ENCODE measurements at places on chromosomes 16 and 17.

- DNase-seq, result no peak
Measured at GRCh38 chr17:77291591-77292386, 151.0 kb downstream of the SEC14L1 start.

GRCh38 chr16:84132527-84133285, 12.3 kb downstream of the HSDL1 start:
- DNase-seq, result no peak

- DNase-seq, result peak; percentile 39
Measured at GRCh38 chr16:53224951-53225533, 170.3 kb downstream of the CHD9 start.

GRCh38 chr17:45813048-45813725, 29.1 kb downstream of the CRHR1 start:
- no peak for DNase-seq

- peak; percentile 42 for DNase-seq
Measured at GRCh38 chr16:20740007-20740883, 1.4 kb downstream of the THUMPD1 start.

DNA sequence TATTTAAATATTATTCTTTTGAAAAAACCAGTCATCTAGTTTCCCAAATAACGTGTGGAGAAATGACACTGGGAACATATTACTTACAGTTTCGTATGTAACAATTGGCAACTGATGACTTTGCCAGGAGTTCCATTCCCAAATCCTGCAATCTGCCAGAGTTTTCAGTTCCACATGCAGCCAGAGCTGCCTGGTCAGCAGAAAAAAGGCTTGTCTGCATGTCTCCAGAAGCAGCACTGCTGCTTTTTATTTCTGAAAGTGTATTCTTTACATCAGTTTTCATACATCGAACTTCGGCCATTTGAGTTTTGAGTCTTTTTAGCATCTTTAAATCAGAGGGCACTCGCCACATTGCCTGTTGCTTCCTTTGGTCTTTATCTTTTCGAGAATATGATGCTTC, 78.4 kb downstream of the TRIM37 start:
- DNase-seq, result no peak

DNA sequence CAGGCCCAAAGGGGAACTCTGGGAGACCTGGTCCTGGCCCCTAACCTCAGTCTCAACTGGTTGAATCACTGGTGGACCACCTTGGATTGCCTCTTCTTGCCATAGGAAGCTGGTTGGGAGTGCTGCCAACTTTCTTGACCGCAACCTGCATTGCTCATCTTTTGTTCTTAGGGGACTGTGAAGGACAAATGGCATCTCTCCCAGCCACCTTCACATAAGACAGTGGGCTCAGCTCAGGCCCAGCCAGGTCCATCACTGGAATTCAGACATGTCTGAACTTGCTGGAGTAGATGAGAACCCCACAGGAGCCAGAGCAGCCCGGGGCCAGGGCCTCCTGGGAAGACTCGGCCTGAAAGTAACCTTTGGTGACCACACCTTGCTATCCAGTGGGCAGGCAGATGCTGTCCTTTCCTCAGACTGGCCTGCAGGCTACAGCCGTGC, 18.8 kb downstream of the ADORA2B start:
- DNase-seq, result peak; percentile 94

- no peak for DNase-seq
Measured at GRCh38 chr16:87464691-87465300, 28.0 kb downstream of the ZCCHC14 start.

- no peak for DNase-seq
Measured at GRCh38 chr17:71164561-71164960, 956.3 kb upstream of the SOX9 start.

DNA sequence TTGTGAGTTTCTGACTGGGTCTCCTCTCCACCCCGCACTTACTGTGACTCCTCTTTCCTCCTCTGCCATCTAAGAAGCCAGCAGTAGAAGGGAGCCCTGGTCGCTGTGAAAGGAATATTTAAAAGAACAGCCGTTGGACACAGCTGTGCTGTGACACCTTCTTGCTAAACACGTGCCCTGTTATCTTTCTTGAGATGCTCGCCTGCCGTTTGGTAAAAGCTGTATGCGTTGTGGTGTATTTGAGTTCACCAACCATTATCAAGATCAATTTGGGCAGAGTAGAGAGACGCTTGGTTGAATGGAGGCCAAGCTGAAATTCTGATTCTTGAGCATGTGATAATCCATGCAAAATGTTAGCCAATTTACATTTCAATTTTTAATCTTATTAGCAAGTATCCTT, 3.8 kb downstream of the GID4 start:
- DNase-seq, result no peak

GRCh38 chr16:13351601-13352217, 450.3 kb downstream of the SHISA9 start:
- no peak for DNase-seq

DNA sequence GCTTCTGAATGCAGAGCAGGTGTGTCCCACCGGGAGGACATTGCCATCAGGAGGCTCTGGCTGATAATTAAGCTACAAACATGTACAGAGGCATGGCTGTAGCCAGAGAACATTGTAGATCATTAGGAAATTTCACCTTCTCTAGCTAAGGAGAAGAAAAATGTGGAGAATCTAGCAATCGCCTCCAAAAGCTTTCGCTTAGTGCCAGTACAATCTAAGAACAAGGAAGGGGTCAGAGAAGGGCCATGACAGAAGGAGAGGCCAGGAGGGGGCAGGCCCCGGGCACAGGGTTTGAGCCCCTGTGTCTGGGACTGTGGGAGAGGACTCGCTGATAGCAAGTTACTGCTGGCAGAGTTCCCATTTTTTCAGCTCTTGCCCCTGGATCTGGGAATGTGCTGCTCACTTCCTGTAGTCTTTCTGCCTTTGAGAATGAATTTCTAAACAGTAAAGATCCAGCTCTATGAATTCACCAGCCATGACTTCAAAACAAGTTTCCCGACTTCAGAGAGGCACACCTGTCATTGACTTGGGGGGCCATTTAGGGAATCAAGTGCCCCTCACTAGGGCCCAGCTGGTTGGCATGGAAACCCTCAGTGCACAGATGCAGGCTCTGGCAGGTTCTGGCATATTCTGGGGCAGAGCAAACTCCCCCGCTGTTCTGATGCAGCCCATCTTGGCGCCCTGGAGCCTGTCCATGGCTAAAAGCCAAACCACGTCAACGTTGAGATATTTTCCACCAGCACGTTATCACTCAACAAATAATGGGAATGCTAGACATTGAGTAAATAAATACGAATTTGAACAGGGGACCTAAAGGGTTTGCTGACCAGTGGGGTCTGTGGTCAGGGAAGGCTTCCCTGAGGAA, 59.5 kb upstream of the CACNG4 start:
- peak; percentile 56 for DNase-seq

DNA sequence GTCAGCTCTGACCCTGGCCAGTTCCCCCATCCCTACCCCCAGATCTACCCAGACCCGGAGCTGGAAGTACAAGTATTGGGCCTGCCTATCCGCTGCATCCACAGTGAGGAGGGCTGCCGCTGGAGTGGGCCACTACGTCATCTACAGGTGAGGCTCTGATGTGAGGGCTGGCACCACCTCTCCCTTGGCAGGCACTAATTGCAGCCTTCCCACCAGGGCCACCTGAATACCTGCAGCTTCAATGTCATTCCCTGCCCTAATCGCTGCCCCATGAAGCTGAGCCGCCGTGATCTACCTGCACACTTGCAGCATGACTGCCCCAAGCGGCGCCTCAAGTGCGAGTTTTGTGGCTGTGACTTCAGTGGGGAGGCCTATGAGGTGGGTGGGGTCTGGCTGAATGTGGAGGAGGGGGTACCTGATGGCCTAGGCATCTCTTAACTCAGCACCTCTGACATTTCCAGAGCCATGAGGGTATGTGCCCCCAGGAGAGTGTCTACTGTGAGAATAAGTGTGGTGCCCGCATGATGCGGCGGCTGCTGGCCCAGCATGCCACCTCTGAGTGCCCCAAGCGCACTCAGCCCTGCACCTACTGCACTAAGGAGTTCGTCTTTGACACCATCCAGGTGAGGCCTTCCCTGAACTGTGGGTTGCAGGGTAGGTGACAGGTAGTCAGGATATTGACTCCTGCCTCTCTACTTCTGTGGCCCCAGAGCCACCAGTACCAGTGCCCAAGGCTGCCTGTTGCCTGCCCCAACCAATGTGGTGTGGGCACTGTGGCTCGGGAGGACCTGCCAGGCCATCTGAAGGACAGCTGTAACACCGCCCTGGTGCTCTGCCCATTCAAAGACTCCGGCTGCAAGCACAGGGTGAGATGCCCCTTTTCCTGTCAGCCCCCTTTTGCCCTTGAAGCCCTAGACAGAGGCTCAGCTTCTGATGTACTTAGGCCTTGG, 4.3 kb downstream of the TRAF4 start:
- DNase-seq, result no peak

- DNase-seq, result no peak
Measured at GRCh38 chr16:51161440-51162195, 10.5 kb upstream of the SALL1 start.

- DNase-seq, result no peak
Measured at GRCh38 chr17:2551493-2551892, 39.8 kb upstream of the METTL16 start.

- DNase-seq, result peak; percentile 75
Measured at GRCh38 chr16:66741169-66741900, 10.1 kb downstream of the DYNC1LI2 start.

GRCh38 chr17:10380631-10381408, 8.0 kb upstream of the MYH13 start:
- DNase-seq, result no peak

- DNase-seq, result peak; percentile 47
Measured at GRCh38 chr16:2919511-2920255, 8.0 kb downstream of the FLYWCH1 start.

- DNase-seq, result no peak
Measured at GRCh38 chr16:2591476-2592240, 53.8 kb downstream of the PDPK1 start.

DNA sequence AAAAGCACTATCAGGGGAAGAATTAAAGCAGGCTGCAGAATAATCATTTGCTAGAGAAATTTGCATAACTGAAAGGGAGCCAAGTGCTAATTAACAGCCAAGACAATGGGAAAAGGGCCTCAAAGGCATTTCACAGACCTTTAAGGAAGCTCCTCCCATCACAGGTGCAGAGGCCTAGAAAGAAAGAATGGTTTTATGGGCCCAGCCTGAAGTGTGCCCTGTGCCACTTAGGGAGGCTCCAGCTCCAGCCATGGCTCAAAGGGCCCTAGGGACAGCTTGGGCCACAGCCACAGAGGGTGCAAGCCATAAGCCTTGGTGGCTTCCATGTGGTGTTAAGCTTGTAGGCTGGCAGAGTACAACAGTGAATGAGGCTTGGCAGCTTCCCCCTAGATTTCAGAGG, 50.1 kb downstream of the RNF112 start:
- no peak for DNase-seq

- no peak for DNase-seq
Measured at GRCh38 chr16:73142053-73142854, 94.3 kb upstream of the ZFHX3 start.

- DNase-seq, result peak; percentile 52
Measured at GRCh38 chr17:62966426-62967204, 580 bp downstream of the TANC2 start.

DNA sequence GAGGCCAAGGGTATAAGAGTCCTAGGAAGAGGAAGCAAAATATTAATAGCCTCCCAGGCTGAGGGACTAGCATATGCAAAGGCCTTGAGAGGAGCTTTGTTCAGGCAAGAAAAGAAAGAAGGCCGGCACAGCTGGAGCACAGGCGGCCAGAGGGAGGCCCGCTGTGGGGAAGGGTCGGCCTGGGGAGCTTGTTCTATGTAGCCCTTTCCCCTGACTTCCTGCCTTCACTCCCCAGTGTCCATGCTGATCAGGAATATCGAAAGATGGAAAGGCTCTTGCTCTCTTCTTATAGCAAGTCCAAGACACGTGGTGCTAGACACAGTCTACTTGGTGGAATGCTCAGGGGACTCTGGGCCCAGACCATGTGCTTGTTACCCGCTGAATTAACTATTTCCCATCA, 27.4 kb upstream of the HAS3 start:
- no peak for DNase-seq

DNA sequence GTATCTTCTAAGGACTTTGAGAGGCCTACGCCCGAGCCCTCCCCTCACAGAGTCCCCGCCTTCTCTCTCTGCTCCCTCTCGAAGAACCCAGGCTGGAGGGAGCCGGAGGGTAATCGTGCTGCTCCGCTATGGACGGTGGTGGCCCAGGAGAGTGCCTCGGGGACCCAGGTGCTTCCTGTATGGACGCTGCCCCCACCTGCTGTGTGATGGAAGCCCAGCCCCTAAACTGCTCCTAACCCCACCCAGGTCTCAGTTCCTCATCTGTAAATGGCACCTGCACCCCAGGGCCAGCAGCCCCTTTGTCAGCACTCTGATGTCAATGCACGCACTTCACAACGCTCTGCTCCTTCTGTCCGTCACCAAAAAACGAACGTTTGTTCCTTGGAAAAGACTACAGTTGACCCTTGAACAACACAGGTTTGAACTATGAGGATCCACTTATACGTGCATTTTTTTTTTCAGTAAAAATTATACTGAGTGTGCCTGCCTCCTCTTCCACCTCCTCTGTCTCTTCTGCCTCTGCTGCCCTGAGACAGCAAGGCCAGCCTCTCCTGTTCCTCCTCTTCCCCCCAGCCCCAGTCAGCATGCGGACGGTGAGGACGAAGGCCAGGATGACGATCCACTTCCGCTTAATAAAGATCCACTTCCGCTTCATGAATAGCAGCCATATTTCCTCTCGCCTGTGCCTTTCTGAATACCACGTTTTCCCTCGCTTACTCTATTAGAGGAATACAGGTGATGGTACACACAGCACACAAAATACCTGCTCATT, 118.3 kb downstream of the BANP start:
- DNase-seq, result no peak

DNA sequence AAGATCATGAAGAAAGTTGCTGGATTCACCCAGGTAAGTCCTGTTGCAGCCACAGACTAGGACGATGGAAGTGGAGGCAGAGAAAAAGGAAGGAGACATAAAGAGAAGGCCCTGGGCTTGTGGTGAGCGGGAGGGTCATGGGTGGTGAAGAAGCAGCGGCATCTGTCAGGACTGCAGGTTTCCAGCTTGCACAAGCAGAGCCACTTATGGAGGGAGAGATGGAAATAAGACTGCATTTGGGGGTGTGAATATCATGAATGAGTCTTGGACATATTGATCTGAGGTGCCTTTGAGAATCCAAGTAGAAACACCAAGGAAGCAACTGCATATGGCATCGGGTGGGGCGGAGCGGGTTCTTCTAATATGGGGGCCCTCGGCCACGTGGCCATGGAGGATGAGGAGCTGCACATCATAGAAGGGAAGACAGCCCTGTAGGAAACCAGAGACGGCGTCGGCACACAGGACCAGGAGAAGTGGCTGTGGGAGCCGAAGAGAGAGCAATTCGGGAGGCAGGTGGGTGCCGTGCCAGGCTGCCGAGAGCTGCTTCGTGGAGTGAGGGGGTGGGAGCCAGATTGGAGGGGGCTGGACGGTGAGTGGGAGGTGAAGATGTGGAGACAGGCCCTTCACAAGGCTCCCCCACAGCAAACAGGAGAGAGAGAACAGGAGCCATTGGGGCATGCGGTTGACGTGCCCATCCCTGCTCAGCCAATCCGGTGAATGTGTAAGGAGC, 243.5 kb downstream of the GSG1L start:
- no peak for DNase-seq

- peak; percentile 81 for DNase-seq
Measured at GRCh38 chr17:66459811-66460270, 157.4 kb downstream of the PRKCA start.

Measured in mammary epithelial cell (primary cell).